ENCODE measurements at places on chromosomes 13 and 19.

- no peak for DNase-seq
Measured at GRCh38 chr13:58239774-58240268, 608.3 kb downstream of the PCDH17 start.

GRCh38 chr19:41261474-41262190 lies 2.5 kb upstream of the HNRNPUL1 start:
- DNase-seq, result no peak

- no peak for DNase-seq
Measured at GRCh38 chr19:47049307-47049700, 880 bp upstream of the TMEM160 start.

DNA sequence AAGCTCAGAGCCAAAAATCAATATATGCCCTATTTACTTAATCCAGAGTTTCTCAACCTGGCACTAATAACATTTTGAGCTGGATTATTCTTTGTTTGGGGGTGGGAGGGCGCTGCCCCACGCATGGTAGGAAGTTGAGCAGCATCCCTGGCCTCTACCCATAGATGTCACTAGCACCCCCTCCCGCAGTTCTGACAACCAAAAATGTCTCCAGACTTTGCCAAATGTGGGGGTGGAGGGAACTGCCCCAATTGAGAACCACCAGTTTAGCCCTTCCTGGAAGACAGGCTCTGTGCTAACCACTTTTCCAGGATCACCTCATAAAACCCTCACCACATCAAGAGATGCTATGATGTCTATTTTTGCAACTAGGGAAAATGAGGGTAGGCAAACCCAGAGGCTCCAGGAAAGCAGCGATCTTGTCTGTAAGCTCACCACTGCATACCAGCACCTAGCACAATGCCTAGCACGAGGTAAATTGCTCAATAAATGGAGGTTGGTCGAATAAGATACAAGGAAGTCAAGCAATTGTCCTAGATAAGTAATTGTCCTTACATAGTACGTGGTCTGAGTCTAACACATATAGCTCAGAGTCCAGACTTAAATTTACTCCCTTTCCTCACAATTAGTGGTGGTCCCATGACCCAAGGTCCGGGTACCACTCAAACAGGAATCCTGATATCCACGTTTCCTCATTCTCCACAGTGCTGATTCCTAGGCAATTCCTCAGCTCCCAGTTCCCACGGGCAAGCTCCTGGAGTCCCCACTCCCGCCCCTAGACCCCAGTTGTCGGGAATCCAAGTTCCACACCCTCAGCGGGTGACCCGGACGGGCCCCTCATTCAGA lies 892 bp downstream of the TRIR start:
- no peak for DNase-seq

DNA sequence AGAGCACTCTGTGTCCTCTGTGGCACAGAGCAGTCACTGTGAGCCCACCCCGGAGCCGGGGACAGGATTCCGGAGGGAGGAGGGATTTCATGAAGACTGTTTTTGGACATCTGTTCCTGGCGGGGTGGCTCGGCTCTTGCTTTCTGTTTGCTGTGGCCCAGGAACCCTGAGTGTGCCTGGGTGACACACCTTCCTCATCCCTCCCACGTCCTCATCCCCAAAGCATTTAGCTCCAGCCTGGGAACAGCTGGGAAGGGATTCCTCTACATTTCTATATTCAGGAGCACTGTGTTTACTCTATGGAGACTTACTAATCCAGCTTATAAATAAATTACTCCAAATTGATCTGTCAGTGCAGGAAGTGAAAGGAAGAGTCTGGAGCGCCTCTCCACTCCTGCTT lies 97.8 kb upstream of the UBL3 start:
- DNase-seq, result no peak

GRCh38 chr13:24865163-24865953 lies 101.4 kb downstream of the RNF17 start:
- no peak for DNase-seq

- no peak for DNase-seq
Measured at GRCh38 chr19:48868114-48868886, at the start of gene PLEKHA4. TSS of gene PLEKHA4 (minus strand) at chr19:48868617. CDS start at chr19:48867620, 997 bp downstream.

- DNase-seq, result no peak
Measured at GRCh38 chr13:58018020-58018419, 386.5 kb downstream of the PCDH17 start.

DNA sequence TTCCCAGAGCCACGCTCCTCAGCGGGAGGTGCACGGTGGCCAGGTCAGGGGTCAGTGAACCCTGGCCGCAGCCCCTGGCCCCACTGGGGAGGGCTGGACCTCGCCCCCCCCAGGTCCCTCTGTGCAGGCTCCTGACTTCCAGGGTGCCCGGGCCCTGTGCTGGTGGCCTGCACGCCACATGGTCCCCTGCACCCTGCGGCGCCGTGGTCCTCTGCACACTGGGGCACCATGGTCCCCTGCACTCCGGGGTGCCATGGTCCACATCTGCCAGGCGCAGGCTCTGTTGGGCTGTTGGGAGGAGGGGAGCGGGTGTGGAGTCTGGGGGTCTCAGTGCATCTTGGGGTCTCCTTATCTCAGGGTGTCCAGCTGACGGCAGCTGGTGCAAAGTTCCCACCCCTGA lies 23.3 kb upstream of the TMEM255B start:
- no peak for DNase-seq

DNA sequence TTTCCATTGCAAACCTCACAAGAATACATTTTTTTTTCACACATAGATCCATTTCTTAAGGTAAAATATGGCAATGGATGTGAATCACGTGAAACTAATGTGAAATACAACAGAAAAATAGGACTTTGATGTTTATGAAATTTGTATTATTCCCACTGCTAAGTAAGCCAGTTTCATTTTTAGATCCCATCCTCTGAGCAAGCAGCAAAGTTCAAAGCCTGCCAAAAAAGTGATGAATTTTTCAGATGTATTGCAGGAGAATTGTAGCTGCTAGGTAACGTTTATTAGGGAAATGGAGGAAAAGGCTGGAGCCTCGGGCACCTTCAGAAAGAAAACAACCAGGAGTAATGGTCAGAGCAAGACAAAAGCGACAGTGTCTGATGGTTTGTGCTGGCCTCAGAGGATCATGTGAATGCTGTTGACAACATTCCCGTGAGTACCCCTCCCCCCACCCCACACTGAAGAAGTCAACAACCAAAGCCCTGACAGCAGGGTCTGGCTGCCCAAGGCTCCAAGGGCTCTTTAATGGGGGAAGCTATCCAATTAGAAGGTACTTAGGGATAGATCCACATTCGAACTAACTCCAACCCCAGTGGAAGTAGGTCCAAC lies 95.5 kb downstream of the OXGR1 start:
- peak; percentile 5 for DNase-seq

GRCh38 chr13:51260154-51260553 lies 38.0 kb downstream of the FAM124A start:
- DNase-seq, result no peak

DNA sequence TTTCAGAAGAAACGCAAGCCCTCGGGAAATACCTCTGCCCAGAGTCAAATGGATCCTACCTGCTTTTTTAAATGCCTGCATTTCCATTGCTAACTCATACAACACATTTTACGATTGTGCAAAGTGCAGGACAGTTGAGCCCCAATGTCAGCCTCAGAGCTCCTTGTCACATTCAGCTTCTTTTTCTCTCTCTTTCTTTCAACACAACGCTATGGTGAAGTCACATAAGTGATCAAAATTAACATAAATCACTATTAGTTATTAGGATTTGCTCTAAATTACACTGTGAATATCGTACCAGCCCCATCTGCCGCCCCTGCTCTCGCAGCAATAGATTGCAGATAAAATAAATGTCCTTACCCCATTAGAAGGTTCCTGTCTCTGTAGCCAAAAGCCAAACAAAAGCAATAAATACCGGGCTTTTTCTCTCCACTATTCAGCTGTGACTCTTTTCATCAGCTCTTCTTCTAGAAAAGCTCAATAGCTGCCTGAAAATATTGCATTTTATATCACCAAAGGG lies 8.8 kb downstream of the POU4F1 start:
- DNase-seq, result no peak

DNA sequence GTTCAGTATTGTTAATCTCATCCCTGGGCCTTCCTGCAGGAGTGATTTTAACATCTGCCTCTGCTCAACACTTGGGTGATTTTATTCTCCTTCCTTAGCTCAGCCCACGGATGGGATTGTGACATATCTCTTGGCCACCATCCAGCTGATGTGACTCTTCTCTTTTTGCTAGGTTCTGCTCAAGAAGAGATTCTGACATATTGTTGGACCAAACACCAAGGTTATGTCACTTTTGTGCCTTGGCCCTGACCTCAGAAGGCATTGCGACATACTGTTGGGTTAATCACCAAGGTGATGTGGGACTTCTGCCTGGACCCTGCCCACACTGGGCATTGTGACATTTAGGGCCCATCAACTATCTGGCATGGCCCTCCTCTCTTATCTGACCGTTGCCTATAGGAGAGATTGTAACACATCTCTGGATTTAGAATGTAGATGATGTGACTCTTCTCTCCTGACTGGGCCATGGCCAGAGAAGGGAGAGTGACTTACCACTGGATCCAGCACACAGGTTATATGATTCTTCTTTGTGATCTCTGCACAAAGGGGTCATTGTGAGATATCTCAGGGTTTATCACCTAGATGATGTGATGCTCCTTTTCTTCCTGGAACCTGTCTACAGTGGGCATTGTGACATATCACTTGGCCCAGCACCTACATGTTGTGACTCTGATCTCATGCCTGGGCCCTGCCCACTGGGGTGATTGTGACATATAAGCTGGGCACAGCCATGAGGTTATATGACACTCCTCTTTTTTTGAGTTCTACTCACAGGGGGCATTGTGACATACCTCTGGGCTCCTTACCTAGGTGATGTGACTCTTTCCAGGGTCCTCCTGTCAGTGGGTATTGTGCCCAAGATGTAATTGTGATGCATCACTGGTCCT lies 88.8 kb downstream of the ZNF429 start:
- DNase-seq, result no peak

GRCh38 chr13:67004511-67004910 lies 225.6 kb downstream of the PCDH9 start:
- DNase-seq, result no peak

DNA sequence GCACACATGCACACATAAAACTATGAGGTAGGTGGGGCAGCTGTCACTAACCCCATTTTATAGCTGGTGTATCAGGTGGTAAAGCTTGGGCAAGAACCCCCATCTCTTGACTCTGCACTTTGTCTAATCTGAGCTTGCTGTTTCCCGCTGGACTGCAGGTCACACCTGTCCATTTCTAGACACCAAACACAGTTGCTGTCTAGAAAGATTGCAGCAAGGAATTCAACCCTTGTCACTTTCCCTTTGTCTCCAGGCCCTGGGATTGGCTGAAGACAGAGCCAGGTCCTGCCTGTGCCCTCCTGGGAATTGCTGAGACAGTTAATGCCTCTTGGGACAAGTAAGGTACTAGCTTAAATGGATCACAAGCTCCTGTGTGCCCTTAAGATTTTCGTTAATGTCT lies 83.8 kb downstream of the RNASEH2B start:
- DNase-seq, result no peak

GRCh38 chr19:8592231-8593009 lies 15.2 kb upstream of the MYO1F start:
- DNase-seq, result peak; percentile 91

DNA sequence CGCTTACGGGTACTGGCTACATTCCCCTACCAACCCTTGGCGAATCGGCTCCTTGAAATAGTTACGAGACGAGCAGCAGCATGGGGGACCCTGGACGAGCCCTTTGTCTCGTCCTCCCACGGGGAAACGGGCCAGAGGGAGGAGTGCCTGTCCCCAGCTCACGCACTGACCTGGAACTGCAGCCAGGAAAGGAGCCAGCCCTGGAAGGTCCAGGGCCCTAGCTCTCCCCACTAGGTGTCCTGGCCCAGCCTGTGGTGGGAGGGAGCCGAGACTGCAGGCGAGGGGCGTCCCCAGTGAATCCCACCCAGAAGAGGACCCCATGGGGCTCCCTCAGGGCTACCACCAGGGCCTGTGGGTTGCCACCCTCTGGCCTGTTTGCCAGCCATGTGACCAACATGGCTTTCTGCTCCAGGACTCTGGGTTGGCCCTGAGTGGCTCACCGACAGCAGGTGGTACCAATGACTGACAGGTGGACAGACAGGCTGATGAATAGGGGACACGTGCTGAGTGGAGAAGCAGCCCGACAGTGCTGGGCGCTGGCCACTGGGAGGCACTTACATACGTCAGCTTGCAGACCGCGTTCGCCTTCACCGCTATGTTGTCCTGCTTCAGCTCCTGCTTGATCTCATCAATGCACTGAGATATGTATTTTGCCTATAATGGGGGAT lies 13.2 kb downstream of the AP3D1 start:
- no peak for DNase-seq

- DNase-seq, result peak; percentile 53
Measured at GRCh38 chr19:29263305-29264135, 50.6 kb upstream of the UQCRFS1 start.
